Epithelial cell of umbilical artery (primary cell): ENCODE measurements at places on chromosomes 12 and 14. TPM values are rescaled to one million over a fixed set of nuclear protein-coding genes. Genes with fewer than 3 reads are reported as not detected.

PMCH gene
- total RNA-seq: 0.32 and 0.61 TPM in 2 replicates

PRIMA1 gene
- total RNA-seq: not detected in 2 replicates

IL22 gene
- not detected in 2 replicates for total RNA-seq

BCL11B gene
- total RNA-seq: under 0.01 TPM in 2 replicates
